Activated CD8-positive, alpha-beta T cell treated with anti-CD3 and anti-CD28 coated beads for 36 hours (primary cell): ENCODE measurements at places on chromosomes 6 and 20. TPM values are rescaled to one million over a fixed set of nuclear protein-coding genes. Genes with fewer than 3 reads are reported as not detected.

The ADIG gene
- not detected for total RNA-seq

The SMLR1 gene
- total RNA-seq = not detected

DNA sequence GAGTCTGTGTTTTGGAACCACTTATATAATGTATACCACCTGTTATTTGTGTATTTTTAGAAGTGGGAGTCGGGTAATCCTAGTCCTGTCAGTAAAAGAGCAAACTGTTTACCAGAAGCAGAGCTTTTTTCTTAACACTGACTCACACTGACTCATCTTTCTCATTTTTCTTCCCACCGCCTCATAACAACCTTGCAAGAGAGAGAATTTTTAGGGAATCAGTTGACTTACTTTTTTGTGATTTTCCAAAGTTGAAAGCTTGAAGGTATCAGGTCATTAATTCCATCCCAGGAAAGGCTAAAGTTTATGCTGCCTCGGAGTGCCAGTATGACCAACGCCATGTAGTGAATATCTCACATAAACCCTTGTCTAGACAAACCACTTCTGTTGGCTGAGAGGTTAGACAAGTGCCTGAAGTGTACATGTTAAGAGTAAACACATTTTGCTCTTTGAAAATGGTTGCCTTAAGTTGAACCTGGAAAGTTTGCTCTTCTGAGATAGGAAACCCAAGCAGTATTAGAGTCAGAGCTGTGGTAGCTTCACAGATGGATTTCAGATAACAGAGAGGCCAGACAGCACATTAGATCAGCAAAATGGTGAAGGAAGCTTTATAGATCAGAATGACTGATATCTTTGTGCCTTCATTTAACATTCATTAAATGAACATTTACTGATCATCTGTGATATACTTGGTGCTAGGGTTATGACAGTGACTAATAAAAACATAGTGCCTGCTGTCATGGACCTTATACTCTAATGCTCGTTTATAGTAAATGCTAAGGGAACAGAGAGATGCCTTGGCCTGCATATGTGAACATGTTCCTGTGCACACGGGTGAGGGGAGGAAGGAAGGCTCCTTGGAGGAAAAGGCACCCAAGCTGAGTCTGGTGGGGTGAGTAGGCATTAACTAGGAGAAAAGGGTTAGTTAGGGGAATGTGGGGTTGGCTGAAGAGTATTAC is 29.1 kb upstream of the PKIG start:
- no peak for DNase-seq
- no peak overlapping the region for H3K27ac ChIP-seq
- H3K36me3 ChIP-seq = no peaks in the 10 kb centered on the region
- H3K4me1 ChIP-seq = peaks cover 14% of the 10 kb centered on the region
- H3K4me3 ChIP-seq = no peak overlapping the region

GRCh38 chr6:109429496-109429895 is 10.9 kb downstream of the PPIL6 start:
- H3K27ac ChIP-seq = no peak overlapping the region
- no peak for DNase-seq
- peaks cover 5% of the 10 kb centered on the region for H3K4me1 ChIP-seq
- no peaks in the 10 kb centered on the region for H3K36me3 ChIP-seq

GRCh38 chr6:75275067-75275466 is 9.5 kb downstream of the TMEM30A start:
- peak overlapping the region; percentile 37 for H3K27ac ChIP-seq
- peaks cover 62% of the 10 kb centered on the region for H3K36me3 ChIP-seq
- H3K4me1 ChIP-seq = peaks cover 77% of the 10 kb centered on the region
- no peak overlapping the region for H3K4me3 ChIP-seq
- no peaks in the 10 kb centered on the region for H3K27me3 ChIP-seq
- DNase-seq = no peak

DNA sequence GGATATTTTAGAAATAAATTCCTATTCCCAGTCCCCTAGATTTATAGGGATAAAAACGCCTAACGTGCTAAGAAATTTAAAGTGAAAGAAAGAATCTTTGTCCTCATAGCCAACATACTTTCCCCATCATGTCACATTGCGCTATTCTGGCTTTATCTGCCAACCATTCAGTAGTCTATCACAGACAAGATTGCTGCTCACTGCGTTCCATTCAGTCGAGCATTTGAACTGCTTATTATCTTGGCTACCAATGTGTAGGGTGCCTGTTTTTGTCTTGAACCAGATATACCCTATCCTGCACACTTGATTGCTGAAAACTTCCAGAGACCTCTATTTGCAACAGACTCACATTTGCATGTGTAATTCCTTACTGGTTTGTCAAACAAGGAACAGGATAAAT is 751.5 kb downstream of the EPHA7 start:
- no peaks in the 10 kb centered on the region for H3K27me3 ChIP-seq
- H3K4me3 ChIP-seq = no peak overlapping the region
- H3K4me1 ChIP-seq = no peaks in the 10 kb centered on the region
- no peak overlapping the region for H3K27ac ChIP-seq
- no peaks in the 10 kb centered on the region for H3K36me3 ChIP-seq

DNA sequence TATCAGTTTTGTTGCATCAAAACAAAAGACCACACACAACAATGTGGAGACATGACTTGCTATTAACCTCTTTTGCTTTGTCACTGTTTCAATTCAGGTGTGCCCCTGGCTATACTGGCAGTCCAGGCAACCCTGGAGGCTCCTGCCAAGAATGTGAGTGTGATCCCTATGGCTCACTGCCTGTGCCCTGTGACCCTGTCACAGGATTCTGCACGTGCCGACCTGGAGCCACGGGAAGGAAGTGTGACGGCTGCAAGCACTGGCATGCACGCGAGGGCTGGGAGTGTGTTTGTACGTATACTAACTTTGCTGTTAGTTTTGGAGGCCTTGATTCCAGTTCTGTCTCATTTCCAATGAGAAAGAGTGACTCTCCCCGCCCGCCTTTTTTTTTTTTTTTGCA is 356.9 kb downstream of the ARHGAP18 start:
- no peak overlapping the region for H3K4me3 ChIP-seq
- no peaks in the 10 kb centered on the region for H3K4me1 ChIP-seq
- no peak for DNase-seq
- H3K36me3 ChIP-seq = no peaks in the 10 kb centered on the region

DNA sequence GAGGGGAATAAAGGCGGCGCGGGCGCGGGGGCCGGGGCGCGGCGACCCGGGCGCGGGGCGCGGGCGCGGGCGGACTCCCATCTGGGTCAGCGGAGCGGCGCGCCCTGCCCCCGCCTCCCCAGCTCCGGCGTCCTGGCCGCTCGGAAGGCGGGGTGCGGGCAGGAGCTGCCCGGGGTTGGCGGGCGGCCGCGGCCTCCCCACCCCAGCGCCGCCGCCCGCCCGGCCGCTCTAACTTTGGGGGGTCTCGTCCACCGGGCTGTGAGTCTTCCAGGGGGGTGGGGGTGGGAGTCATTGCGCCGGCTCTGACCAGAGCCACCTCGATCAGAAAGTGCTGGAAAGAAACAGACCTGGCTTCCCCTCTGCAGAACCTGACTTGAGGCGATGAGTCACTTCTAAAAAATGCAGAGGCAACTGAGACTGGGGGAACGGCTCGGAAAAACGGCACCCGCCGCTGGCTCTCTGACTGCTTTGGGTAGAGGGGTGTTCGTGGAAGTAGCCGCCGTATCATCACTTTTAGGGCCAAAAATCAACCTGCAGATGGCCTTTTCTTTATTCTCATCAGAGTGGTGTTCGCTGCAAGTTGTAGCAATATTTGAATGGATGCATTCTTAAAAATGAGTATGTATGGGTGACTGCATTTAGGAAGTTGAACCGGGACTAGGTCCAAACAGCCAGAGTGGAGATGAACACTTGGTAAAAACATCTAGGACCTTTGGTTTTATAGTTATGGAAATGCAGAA is 667 bp downstream of the CAP2 start:
- H3K27me3 ChIP-seq = peaks cover 59% of the 10 kb centered on the region
- peaks cover 1% of the 10 kb centered on the region for H3K36me3 ChIP-seq
- peaks cover 4% of the 10 kb centered on the region for H3K4me1 ChIP-seq
- H3K27ac ChIP-seq = no peak overlapping the region
- peak; percentile 22 for DNase-seq

GRCh38 chr20:63027922-63028389 is 21.2 kb upstream of the BHLHE23 start:
- peak overlapping the region; percentile 37 for H3K4me3 ChIP-seq
- peaks cover 20% of the 10 kb centered on the region for H3K27me3 ChIP-seq
- DNase-seq = peak; percentile 59

GRCh38 chr20:59955131-59955796 is 3.0 kb upstream of the CDH26 start:
- no peaks in the 10 kb centered on the region for H3K27me3 ChIP-seq
- no peak overlapping the region for H3K4me3 ChIP-seq
- peaks cover 4% of the 10 kb centered on the region for H3K36me3 ChIP-seq

- no peak overlapping the region for H3K27ac ChIP-seq
- H3K4me1 ChIP-seq = no peaks in the 10 kb centered on the region
- no peaks in the 10 kb centered on the region for H3K27me3 ChIP-seq
- DNase-seq = no peak
Observed at GRCh38 chr20:8639112-8639778, 429.6 kb upstream of the PLCB4 start.

GRCh38 chr6:75563032-75563431 is 38.6 kb upstream of the SENP6 start:
- H3K4me3 ChIP-seq = no peak overlapping the region
- peaks cover 19% of the 10 kb centered on the region for H3K27me3 ChIP-seq
- no peak overlapping the region for H3K27ac ChIP-seq
- peak; percentile 11 for DNase-seq
- no peaks in the 10 kb centered on the region for H3K4me1 ChIP-seq

- H3K4me3 ChIP-seq = no peak overlapping the region
- no peak overlapping the region for H3K27ac ChIP-seq
- H3K4me1 ChIP-seq = no peaks in the 10 kb centered on the region
Observed at GRCh38 chr20:42938441-42939205, 251.1 kb downstream of the PTPRT start.
